Smooth muscle cell of the brain vasculature (primary cell): ENCODE measurements at places on chromosomes 12 and 14.

GRCh38 chr14:57378661-57379060 is 11.7 kb upstream of the NAA30 start:
- no peak for DNase-seq

- DNase-seq, result no peak
These were observed 3.5 kb downstream of the PTPN21 start for GRCh38 chr14:88551094-88551870.

DNA sequence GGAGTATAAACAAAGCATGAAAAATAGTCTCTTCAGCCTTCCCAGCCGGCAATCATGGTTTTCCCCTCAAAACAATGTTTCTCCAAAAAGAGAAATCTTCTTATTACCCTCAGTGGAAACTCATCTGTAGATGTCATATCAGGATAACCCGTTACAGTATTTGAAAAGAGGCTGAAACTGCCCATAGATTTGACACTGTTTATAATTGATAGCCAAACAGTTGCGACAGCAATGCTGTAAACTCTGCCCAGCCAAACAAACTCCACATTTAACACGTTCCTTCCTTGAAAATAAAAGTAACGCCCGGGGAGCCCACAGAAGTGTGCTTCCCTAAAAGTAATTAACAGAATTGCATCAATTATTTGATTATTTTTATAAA is 201.3 kb upstream of the FOXN3 start:
- DNase-seq, result no peak

DNA sequence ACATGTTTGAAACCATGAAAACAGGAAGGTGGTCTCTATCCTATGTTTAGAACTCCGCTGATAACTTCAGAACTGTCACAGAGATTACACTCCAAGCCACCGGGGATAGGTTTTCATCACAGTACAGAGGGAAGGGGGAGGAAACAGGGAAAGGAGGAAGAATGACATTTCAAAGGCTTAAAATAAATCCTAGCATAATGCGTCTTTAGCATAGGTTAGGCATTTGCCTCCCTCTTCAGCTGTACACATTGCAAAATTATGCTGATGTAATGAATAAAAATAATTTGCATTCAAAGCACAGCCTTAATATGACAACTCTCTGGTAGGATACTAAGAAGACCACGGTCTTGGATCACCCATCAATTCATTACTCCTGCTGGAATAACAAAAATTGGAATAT is 54.3 kb upstream of the PYGL start:
- DNase-seq, result no peak

DNA sequence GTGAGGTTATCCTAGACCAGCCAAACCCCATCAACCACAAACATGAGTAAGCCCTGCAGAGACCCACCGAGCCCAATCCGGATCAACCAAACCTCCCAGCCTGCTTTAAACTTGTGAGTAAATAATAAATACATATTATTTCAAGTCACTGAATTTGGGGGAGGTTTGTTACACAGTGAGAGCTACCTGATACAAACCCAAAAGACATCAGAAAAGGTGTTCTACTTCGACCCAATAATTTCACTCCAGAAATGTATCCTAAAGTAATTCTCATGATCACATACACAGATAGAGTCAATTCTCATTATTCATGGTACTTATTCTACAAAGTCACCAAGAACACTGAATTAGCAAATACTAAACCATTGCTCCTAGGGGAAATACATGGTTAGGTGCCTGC is 16.2 kb upstream of the CORO1C start:
- no peak for DNase-seq

DNA sequence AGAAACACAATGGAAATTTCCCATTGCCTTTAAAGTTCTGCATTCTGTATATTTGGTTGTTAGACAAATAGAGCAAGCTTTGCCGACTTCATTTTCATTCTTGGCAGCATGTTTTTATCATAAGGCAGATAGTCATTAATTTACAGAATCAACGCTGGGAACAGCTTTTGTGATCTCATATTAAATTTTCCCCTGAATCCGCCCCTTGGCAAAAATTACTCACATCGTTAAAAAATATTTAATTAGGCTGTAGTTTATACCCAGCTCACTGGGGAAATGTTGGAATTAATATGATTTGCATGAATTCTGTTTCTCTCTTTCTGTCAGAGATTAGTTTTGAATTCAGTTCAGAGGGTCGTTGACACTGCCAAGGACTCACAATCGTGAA is 297.6 kb downstream of the EGLN3 start:
- no peak for DNase-seq

- DNase-seq, result no peak
These were observed 88.2 kb upstream of the CNOT2 start for GRCh38 chr12:70154960-70155589.

- DNase-seq, result no peak
These were observed 340.5 kb downstream of the TMEM121 start for GRCh38 chr14:105866841-105867321.
